ENCODE measurements at places on chromosomes 3 and 15.

DNA sequence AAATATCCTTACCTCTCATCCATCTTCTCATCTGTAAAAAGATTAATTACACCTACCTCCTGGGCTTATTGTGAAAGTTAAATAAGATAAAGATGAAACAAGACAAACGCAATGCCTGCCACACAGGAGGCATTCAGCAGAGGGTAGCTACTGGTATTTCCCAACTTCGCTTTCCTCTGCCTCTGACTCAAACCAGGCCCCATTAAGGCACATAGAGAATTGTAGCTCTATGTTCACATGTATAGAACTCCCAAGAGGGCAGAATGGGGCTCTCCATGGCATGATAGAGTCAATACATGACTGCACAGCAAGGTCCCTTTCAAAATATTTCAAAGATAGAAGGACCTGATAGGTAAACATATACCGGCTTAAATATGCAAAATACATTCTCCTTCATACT, 1.4 kb downstream of the LYSMD2 start:
- no peak for DNase-seq

GRCh38 chr3:74614107-74614967, at the start of gene CNTN3:
Gene CNTN3 (minus strand): TSS chr3:74614659. CDS start chr3:74521112, 93,547 bp downstream.
- DNase-seq, result no peak

- no peak for DNase-seq
Measured at GRCh38 chr15:87219650-87220615, 1036.6 kb downstream of the NTRK3 start.

GRCh38 chr3:108311797-108312196, 15.4 kb downstream of the HHLA2 start:
- DNase-seq, result no peak

DNA sequence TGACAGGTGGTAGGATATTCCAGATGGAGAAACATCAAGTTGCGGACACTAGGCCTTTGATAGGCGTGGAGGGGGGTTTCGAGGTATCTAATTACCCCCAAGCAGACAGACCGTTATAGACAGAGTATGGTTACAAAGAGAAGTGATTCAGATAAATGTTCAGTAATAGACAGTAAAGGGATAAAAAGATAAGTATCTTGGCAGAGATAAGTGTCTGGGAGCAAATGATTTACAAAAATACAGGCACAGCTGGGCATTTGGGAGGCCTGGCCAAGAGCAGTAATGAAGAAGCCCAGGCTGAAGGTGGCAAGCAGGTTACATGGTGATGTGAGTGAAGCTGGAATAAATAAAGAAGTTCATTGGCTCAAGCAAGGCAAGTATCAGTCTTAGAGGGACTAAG, 659 bp upstream of the MYH15 start:
- no peak for DNase-seq

DNA sequence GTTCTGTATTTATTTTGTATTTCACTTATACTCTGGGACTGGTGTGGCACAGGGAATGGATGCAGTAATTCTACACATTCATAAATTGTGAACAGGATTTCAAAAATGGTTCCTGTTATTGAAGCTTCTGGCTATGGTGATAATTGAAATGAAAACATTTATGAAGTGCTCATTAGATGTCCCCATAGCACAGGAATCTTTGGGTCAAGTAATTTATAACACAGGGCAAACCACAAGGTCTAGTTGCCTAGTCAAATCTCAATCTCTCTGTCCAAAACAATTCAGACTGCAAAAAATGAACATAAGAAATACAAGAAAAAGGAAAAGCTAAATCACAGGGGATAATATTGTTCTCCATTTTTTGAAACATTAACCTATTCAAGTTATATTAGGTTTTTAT, 117.5 kb upstream of the PTPRG start:
- no peak for DNase-seq

GRCh38 chr3:155646669-155647068, 98.2 kb downstream of the PLCH1 start:
- no peak for DNase-seq

GRCh38 chr3:36193448-36193847, 186.9 kb upstream of the STAC start:
- no peak for DNase-seq

DNA sequence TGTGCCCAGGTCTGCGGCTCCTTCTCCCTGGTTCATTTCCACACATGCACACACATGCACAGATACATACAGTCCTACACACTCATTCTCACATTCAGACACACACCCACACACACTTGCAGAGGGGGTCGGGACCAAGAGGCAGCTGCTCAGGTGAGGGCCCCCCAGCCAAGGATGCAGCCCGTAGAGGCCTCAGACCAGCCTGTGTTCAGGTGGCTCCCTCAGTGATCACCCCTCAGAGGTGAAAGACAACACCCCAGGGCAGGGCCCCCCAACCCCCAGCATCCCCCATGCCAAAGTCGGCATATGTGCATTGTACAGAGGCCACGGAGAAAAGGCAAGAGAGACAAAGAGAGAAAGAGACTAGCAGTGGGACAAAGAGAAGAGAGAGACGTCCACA, 5.9 kb upstream of the CORO2B start:
- no peak for DNase-seq

DNA sequence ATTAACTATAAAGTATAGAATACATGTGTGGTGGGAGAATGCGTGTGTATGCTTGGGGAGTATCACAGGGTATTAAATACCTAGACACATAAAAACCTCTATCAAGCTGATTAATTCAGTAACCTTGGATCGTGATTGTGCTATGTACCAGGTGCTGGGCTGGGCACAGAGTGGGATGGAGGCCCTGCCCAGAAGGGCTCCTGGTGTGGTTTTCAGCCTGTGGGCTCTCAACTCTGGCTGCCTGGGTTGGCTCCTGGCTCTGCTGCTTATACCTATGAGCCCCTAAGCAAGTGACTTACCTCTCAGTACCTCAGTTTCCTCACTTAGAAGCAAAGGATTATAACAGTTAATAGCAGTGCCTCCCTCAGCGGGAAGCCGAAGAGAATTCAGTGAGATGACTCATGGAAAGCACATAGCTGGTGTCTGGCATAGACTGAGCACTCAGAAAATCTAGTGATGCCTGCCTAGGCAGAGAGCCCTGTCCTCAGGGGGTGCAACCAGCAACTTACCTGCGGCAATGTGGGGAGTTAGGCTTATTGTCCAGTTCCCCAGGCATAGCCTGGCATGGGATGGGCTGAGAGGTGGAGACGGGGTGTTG, 90.6 kb upstream of the MYZAP start:
- no peak for DNase-seq
